ENCODE measurements at places on chromosomes 4 and X.
A peak's percentile ranks its signal among the peaks of the same experiment; 100 is the strongest.

GRCh38 chr4:119152741-119153140 lies 17.1 kb downstream of the MYOZ2 start:
- no peak for DNase-seq

GRCh38 chrX:110034036-110034435 lies 31.1 kb downstream of the TMEM164 start:
- peak; percentile 23 for DNase-seq

DNA sequence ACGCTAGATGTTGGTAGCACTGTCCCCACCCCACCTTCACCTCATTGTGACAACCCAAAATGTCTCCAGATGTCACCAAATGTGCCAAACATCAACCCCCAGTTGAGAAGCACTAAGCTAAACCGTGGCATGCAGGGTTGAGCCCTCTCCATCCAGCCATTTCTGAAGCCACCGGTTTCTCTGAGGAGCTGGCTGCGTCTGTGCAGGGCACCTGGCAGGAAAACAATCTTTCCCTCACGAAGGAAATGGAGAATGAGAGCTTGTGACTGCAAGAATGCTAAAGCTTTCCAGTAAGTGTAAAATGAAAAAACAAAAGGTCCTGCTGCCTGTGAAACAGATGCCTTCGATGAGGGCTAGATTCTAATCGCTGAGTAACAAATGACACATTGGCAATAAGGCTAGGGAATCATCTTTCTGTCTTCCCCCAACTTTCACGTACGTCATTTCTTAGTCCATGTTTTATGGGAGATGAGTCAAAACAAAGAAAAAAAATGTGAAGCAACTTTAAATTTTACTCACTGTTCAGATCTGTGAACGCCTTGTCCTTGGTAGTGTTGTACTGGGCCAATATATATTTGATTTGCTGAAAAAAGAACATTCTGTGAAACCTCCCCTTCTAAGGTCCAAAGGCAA lies 59.9 kb downstream of the PROM1 start:
- DNase-seq: no peak

- DNase-seq: peak; percentile 33
Measured at GRCh38 chr4:14196131-14196530, 568.6 kb upstream of the BOD1L1 start.

DNA sequence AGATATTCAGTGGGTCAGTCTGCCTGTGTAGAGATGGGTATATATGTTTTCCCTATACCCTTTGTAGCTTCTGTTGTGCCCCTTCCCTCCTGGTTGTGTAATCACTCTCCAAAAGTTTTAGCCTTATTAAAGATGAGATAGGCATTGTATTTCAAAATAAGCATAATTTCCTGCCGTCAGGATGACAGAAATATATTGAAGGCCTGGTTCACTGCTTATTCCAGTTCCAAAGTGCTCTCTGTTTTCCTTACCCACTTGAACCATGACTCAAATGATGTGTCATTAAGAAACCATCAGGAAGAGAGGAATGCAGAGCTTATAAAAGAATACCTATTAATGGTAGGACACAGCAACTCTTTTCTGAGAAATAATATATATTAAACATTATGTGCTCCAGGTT lies 178.5 kb downstream of the GABRB1 start:
- DNase-seq: no peak

DNA sequence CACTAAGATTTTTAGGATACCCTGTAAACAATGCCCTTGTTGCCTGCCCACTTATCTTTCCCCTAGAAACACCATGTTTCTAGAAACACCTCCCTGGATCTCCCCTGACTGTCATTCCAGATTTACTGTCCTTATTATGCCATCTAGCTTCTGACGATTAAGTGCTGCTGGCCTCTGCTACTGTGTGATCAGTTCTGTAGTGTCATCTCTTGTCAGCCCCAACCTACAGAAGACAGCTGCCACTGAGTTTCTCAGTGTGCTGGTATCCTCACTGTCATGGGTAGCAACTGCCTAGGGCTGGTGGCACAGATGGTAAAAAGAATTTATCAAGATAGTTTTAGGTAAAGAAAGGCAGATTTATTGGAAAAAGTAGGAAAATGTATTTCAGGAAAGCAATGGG lies 68.7 kb upstream of the WWC2 start:
- no peak for DNase-seq

DNA sequence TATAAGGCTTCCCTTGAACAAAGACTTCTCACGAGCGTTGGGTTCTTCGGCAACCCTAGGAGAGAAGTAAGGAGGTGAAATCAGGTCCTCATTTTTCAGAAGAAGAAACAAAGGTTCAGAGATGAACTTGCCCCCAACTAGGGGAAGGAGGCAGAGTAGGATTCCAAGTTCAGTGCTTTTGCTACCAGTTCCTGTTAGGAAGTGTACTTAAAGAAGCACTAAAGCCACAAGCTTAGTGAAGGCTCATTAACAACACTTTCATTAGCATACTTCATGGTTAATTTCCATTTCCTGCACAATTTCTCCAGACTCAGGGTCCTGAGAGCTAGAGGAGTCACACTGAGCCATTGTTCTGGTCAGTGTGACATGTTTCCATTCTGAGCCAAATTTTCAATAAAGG lies 52.1 kb downstream of the VSIG4 start:
- DNase-seq: peak; percentile 26

DNA sequence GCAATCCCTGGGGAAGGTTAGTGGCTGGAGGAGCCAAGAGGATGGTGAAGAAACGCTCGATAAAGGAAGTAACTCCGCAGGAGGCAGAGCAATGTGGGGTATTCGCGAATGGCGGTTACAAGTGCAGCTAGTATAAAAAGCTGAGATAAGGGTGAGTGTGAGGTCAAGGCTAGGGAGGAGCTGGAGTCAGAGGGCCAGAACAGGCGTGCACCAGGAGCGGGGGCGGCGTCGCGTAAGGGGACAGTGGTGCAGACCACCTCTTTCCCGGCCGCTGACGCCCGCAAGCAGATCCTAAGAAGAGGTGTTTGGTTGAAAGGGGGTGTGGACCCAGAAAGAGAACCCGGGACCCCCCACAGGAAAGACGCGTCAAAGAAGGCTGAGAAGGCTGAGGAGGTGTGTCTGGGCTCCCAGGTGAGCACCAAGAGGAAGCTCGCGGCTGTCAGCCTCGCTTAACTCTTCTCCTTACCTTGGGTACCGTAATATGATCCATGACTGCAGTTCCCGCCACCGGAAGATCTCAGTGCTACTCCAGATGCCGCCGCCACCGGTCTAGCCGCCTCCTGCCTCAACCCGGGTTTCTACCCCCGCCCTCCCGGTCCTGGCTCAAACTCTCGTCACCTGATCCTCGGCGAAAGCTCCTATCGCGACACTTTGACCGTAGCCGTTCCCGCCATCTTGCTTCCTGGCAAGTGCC lies at the start of gene MTMR8:
TSS of gene MTMR8 (minus strand) at position 579 of the 694 bp plus-strand sequence. CDS start at position 490, 89 bp downstream.
- peak; percentile 65 for DNase-seq

DNA sequence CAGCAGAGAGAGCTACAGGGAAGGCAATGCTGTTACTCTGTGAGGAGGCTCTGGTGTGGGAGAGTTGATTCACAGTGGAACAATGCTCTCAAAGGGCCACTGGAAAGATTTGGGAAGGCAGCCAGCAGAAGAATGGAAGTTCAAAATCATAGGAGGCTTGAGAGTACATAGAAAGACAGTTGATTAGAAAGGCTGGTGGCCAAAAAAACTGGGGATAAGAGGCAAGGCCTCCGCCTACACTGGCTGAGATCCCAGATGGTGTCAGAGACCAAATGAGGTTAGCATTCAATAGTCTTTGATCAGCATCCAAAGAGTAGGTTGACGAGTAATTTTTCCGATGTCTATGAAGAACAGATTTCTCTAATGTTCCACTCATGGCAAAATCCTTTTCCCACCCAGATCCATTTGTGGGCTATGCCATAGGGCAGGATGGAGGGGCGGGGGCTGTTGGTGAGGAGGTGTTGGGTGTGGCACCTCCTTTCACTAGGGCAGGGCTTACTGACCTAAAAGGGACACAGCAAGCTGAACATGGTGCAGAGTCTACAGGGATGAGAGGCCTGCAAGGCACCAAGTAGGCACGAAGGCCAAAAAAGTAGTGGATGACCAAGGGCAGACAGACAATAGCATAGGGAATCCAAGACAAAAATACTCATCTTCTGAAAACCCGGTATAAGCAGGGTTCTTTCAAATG lies 15.1 kb downstream of the TEC start:
- DNase-seq: no peak

GRCh38 chr4:186537843-186538521 lies 17.4 kb downstream of the MTNR1A start:
- DNase-seq: no peak

- peak; percentile 34 for DNase-seq
Measured at GRCh38 chrX:46125111-46125510, 420.1 kb downstream of the ZNF674 start.

DNA sequence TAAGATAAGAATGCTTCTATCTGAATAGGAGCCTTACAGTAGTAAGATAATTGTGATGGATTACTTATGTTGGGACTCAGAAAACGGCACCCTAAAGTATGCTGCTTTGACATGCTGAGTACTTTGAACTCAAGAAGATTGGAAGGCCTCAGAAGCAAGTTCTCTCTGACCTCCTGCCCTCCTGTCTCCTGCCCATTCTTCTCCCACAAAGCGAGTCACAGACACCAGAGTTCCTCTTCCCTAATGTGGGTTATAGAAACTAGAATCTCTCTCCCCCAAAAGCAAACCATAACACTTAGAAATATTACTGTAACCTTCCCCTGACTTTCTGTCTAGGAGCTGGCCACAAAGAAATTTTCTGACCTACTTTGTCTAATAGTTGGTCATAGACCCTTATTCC lies 76.5 kb downstream of the DDIT4L start:
- no peak for DNase-seq

- DNase-seq: no peak
Measured at GRCh38 chrX:41779941-41780340, 56.0 kb downstream of the GPR82 start.

GRCh38 chrX:64456828-64457227 lies 61.6 kb upstream of the MTMR8 start:
- DNase-seq: no peak

DNA sequence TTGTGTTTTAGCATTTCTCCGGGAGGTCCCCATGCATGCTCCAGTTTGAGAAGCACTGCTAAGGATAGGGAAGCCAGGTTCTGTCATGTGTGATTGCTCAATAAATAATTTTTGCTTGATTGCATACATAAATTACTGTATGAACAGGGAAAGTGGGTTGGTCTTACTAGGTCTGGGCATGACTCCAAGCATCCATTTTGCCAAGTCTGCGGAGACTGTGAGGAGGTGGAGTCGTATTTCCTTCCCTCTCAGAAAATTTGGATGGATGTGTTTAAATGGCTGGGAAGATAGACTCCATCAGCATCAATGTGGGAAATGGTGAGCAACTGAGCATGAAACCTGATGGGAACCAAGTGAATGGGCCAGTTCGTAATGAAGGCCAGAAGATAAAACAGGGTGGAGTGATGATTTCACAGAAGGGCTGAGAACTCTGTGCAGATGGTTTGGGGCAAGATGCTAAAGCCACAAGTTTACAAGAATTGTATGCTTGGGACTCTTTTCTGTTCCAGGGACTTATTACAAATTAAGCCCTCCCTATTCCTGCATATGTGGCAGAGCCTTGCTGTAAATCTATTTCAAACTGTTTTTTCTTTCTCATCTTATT lies 84.1 kb downstream of the NHS start:
- peak; percentile 0 for DNase-seq

- DNase-seq: peak; percentile 19
Measured at GRCh38 chr4:150960079-150960478, 55.0 kb downstream of the LRBA start.

DNA sequence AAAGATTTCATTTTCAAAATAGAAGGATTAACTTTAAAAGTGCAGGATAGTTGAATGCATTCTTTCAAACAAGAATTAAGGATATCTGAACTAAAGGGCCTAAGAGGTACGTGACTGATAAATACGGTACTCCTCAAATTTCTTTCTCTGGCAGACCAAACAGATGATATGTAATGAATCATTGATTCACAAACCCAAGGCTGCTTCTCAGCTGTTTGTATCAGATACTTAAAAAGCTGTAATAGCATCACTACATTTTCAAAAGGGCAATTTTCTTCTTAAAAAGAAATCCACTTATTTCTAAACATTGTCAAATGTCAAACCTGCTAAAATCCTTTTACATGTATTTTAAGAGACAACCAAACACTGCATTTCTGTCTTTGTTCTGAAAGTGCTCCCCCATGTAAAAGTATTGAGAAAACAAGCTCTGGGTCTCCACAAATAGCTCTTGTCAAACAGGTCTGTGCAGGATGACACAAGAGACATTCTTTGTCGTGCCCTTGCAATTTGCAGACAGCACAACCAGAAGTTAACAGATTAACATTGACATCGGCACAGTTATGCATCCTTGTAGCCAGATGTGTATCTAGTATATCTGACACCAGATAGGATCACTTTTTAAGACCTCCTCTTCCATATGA lies 82.0 kb downstream of the MANBA start:
- DNase-seq: no peak

- DNase-seq: no peak
Measured at GRCh38 chrX:47507153-47507867, 24.3 kb upstream of the ZNF41 start.

- no peak for DNase-seq
Measured at GRCh38 chrX:2574271-2574670, 73.5 kb upstream of the DHRSX start.

DNA sequence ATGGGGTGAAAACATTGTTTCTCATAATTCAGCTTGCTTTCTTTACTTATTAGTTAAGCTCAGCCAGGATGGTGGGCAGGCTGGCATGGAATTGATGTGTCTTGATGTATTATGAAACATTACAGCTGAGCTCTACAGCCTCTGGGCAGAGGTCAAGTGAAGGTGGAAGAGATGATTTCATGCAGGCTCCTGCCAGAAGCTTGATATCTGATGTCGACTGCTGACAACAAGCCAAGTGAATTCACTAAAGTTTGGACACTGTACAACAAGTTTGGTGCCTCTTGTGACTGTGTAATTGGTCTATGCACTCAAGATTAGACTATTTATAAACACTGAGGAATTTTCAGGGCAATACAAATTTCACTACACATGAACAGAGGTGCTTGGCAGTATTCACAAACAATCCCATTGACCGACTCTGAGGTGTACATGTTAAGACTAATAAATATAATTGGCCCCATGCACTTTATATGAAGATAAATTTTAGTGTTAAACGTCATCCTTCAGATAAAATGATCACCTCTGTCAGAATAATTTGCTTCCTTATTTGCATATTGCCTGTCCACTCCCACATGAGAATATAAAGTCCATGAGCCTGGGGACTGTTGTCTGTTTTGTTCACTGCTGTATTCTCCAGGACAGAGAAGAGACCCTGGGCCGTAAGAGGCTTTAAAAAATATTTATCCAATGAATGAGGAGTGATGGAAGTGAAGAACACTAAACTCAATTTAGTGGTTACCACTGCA lies 612.2 kb downstream of the IQCM start:
- DNase-seq: no peak

DNA sequence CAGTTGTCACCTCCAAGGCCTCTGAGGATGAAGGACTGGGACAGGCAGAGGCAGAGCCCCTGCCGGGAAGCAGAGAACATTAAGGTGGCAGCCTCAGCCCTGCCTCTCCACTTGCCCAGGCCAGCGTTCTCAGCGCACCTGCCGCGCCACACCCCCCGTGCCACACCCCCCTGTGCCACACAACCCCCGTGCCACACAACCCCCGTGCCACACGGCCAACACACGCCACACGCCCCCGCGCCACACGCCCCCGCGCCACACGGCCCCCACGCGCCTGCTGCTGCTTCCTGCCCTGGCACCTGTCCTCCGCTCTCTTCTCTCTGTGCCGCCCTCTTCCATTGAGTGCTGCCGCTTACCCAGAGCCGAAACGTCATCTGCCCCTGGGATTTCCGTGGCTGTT lies 58.0 kb upstream of the ZFP42 start:
- DNase-seq: no peak
